ENCODE measurements at places on chromosomes 12 and 14.

GRCh38 chr12:122481861-122482260 lies 18.9 kb downstream of the ZCCHC8 start:
- DNase-seq, result no peak

- no peak for DNase-seq
These were observed 391.0 kb downstream of the ZFP36L1 start for GRCh38 chr14:68401855-68402254.

GRCh38 chr14:73633116-73634010 lies 11.4 kb upstream of the DNAL1 start:
- DNase-seq, result peak; percentile 81

DNA sequence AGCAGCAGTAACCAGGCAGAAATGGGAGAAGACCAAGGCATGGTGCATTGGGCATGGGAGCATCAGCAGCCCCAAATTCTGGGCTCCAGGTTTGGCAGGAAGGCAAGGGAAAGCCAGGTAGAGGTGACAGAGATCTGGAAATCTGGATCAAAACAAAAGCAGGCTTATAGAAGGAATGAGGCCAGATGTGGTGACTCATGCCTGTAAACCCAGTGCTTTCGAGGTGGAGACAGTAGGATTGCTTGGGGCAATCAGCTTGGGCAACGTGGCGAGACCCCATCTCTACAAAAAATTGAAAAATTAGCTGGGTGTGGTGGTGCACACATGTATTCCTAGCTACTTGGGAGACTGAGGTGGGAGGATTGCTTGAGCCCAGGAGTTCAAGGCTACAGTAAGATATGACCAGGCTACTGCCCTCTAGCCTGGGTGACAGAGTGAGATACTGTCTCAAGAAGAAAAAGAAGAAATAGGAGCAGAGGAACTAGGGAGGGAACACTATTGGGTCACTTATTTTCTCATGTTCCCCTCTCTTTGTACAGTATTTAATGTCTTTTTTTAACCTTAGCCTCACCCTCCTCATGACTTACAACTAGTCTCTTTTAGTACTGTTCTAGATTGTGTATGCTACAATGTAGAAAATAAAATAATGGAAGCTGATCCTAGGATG lies 25.1 kb downstream of the SLC4A8 start:
- DNase-seq, result no peak

- DNase-seq, result peak; percentile 8
These were observed 166.8 kb downstream of the MYRFL start for GRCh38 chr12:69991690-69992288.

DNA sequence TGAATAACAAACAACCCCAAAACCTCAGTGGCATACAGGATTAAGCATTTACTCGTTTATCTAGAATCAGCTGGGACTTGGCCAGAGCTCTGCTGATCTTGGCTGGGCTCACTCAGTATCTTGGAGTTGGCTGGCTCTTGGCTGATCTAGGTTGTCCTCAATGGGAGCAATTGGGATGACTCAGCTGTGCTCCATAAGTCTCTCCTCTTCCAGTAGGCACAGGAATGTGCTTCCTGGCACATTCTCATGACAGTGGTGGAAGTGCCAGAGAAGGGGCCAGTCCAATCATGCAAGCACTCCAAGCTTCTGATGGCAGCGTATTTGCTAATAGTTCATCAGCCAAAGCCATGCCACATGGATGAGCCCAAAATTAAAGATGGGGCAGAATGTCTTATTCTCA lies 41.7 kb upstream of the ANO4 start:
- no peak for DNase-seq

GRCh38 chr12:66272650-66273049 lies 29.6 kb upstream of the HELB start:
- DNase-seq, result no peak

DNA sequence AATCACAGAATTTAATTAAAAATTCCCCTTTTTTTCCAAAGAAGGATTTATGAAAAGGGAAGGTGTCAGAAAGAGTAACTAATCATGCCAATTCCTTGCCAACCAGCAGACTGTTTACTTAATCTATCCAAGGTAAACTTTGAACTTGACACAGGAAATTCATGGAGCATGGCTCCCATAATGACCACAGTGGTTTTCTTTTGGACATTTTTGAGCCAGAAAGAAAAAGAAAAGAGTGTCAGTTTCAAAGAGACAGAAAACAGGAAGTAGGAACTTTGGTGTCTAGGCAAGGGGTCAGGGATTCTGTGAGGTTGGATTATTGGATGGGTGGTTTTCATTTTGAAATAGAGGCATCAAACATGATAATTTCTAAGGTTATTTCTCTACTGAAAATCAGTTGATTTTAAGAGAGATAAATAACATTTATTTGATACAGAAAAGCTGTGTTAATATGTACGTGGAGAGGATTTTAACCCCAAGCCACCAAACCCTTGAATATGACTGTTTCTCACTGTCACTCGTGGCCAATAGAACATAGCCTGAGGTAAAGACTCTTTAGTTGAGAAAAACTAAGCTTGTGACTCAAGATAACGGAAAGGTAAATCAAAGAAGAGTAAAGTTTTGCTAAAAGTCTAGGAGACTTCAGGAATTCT lies 196.1 kb downstream of the TTC6 start:
- DNase-seq, result no peak

DNA sequence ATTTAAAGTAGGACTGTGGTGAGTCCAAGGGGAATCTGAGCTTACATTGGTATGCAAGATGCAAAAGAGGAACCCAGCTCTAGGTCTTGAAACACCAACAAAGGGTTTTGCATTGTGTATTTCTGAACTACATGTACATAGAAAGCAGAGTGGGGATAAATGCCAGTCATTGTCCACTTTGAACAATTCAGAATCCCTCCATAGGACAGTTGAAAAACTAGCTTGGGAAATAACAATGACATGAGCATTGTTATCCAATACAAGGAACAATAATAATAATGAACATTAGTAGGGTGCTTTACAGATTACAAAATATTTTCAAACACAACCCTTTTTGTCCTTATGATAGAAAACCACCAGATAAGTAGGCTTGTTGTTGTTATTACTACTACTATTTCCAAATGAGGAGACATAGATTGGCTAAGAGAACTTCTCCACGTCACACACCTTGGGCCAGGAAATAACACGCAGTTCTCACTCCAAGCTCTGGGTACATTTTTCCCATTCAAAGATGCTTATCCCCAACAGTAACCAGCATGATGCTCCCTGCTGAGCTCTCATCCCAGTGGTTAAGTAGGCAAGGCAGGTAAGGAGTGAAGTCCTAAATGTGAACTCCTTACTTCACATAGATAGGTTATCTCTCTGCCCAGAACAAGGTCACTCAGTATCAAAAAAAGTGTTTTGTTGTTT lies 51.7 kb upstream of the RASSF8 start:
- peak; percentile 84 for DNase-seq

- no peak for DNase-seq
These were observed 22.4 kb upstream of the TCP11L2 start for GRCh38 chr12:106280106-106280505.

DNA sequence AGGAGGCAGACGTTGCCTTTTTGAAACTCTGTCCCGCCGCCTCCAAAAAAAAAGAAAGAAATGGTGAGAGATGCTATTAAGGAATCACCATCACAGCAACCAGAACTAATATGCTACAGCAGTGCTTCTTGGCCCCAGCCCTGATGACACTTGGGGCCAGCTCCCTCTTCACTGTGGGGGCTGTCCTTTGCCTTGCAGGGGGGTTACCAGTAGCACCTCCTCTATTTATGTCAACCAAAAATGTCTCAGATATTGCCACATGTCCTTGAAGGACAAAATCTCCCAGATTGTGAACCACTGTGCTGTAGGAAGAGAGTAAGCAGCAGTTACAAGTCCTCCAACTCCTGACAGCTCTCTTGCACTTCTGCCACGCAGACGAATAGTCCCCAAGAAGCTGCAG lies 76.4 kb downstream of the LRRC74A start:
- DNase-seq, result no peak

GRCh38 chr12:18967814-18968213 lies 161.7 kb upstream of the PLEKHA5 start:
- peak; percentile 15 for DNase-seq

- no peak for DNase-seq
These were observed 888.1 kb upstream of the MDGA2 start for GRCh38 chr14:48563489-48563888.

DNA sequence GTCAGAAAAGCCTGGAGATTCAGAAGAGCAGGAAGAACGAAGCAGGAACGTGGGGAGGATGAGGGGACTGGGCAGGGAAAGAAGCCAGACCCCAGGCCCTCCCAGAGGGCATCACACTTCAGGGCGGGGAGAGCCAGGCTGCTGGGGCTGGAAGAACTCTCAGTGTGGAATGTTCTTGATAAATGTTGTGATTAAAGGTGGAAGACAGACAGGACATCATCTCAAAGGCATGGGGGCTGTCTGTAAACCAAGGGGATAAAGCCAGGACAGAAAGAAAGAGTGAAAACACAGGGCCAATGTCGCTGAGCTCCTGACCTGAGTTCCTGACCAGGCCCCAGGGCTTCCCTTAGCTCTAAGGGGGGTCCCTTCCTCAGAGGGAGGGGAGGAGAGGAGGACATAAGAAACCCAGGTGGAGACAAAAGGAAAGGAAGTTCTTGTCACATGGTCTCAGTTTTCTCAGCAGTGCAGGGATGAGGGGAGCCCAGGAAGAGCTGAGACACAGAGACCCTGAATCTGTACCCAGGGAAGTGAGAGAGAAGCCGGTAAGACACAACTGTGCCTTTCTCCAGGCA lies 56.3 kb downstream of the SETD3 start:
- no peak for DNase-seq

DNA sequence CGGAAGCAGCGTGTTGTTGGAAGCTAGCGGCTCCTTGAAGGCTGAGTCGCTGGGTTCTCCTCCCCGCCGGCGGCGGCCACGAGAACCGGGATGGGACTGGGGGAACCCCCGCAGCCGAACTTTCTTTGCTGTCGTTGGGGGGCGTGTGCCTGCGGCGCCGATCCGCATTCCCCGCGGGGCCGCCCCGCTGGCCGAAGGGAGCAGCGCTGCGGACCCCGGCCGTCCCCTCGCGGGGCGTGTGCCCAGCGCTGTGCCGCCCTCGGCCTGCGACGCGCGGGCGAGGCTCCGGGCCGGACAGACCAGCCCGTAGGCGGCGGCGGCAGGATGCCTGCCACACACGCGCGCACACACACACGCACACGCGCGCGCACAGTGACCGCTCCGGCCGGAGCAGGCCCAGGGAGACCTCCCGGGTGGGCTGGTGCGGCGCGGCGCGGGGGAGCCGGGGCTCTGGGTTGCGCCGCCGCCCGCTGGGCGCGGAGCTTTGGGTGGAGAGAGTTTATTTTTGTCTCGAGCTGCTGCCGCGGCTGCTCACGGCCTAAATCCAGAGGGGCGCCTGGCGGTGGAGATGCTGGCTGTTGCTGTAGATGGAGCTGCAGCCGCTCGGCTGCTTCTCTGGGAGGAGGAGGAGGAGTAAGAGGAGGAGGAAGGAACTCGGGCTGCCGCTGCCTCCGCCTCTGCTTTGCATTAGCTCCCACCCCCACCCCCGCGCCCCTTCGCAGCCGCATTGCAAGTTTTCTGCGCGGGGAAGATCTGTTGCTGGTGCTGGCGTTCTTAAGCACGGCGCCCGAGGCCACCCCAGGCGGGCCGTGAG lies at the start of gene SAMD4A:
TSS of gene SAMD4A (plus strand) at position 719 of the 814 bp plus-strand sequence. CDS start 789 bp downstream, outside the sequence.
- DNase-seq, result peak; percentile 82

- peak; percentile 29 for DNase-seq
These were observed 24.3 kb downstream of the UBR7 start for GRCh38 chr14:93231129-93231979.

GRCh38 chr12:124168016-124168786 lies 126.7 kb upstream of the RFLNA start:
- no peak for DNase-seq

DNA sequence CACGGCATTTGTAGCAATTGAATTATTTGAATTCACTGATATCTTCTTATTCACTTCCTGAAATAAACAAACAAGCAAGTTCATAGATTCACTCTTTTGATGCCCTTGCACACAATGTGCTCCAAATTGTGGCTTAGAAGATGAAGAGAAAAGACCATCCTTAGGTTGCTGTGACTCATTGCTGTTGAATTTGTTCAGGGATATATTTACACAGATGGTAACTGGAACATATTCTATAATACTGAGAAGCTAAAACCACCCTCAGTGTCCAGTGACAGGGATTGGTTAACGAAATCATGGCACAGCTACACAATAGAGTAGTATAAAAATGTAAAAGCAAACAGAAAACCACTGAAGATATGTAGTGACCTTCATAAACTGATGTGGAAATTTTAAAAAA lies 3.1 kb downstream of the PRB4 start:
- DNase-seq, result no peak

GRCh38 chr12:11829764-11830194 lies 180.3 kb downstream of the ETV6 start:
- DNase-seq, result no peak

DNA sequence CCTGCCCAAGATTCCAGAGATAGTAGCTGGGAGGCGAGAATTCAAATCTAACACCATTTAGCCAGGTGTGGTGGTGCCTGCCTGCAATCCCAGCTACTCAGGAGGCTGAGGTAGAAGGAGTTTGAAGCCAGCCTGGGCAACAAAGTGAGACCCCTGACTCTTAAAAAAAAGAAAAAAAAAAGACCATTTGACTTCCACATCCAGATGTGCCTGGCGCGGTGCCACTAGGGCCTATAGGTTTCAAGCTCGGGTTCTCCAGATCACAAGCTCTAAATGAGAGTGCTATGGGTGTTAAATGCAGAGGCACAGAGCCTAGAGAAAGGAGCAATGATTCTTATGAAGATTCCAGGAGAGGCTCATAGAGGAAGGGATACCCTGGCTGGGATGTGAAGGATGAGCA lies 22.5 kb downstream of the SYNE3 start:
- DNase-seq, result no peak

DNA sequence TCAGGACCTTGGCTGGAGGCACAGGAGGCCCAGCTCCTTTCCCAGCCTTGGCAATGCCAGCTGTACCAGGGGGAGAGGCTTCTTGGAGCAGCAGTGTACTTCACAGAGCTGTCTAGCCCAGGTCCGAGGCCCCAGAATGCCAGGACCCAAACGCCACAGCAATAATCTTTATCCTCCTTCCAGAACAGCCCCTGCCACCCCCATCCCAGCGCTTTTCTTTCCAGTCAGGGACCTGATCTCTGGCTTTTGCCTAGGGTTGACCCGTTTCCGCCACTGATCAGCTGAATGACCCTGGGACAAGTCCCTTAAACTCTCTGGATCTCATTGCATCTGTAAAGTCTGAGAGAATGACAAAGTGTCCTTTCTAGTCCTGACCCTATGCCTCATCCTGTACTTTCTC lies 5.1 kb downstream of the LAG3 start:
- DNase-seq, result no peak

GRCh38 chr12:9163392-9163791 lies 44.8 kb downstream of the PZP start:
- DNase-seq, result peak; percentile 3

- DNase-seq, result no peak
These were observed 311.7 kb downstream of the DIO2 start for GRCh38 chr14:79899610-79900009.
